ENCODE measurements at places on chromosomes 2 and 18.

DNA sequence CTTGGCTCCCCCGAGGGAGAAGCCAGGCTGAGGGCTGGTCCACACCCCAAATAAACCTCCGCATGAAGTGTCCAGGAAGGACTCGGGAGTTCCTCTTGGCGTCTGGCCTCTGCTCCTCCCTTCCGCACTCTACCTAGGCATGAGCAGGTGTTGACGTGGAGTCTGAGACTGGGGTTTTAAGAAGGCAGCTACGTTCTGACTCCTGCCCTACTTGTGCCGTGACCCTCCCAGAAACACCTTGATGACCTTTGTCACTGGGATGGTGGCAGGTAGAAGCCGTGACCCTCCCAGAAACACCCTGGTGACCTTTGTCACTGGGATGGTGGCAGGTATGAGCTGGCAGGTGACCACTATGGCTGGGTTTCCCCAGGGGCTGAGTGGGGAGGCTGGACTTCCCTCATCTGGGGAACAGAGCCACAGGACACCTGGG is 54.8 kb downstream of the HS6ST1 start:
- DNase-seq, result no peak

- DNase-seq, result peak; percentile 2
Measured at GRCh38 chr2:216109962-216110614, 940 bp downstream of the XRCC5 start.

DNA sequence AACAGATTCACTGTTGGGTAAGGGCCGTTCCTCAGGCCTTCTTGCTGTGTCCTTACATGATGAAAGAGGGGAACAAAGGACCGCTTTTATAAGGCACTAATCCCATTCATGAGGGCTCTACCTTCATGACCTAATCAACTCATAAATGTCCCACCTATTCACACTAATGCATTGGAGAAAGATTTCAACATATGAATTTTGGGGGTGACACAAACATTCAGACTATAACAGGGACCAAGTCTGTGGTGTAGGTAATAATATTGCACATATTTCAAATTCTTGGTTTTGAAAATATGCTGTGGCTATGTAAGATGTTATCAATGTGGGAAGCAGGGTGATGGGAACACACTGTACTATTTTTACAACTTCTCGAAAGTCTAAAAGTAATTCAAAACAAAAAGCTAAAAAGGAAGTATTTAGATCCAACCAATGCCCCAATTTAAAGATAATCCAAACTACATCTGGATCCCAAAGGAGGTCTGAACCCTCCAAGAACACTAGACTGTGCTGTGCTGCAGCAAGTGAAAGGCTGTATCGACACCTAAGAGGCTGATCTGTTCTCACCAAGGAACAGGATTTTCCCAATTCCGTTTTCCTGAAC is 82.4 kb upstream of the TGIF1 start:
- DNase-seq, result no peak

GRCh38 chr2:235037604-235038166 is 85.9 kb downstream of the SH3BP4 start:
- no peak for DNase-seq

- no peak for DNase-seq
Measured at GRCh38 chr2:183029219-183029618, 9.0 kb downstream of the NCKAP1 start.

GRCh38 chr2:162199913-162200312 is 43.3 kb downstream of the FAP start:
- DNase-seq, result no peak

GRCh38 chr2:153543635-153544071 is 65.1 kb upstream of the RPRM start:
- DNase-seq, result no peak

DNA sequence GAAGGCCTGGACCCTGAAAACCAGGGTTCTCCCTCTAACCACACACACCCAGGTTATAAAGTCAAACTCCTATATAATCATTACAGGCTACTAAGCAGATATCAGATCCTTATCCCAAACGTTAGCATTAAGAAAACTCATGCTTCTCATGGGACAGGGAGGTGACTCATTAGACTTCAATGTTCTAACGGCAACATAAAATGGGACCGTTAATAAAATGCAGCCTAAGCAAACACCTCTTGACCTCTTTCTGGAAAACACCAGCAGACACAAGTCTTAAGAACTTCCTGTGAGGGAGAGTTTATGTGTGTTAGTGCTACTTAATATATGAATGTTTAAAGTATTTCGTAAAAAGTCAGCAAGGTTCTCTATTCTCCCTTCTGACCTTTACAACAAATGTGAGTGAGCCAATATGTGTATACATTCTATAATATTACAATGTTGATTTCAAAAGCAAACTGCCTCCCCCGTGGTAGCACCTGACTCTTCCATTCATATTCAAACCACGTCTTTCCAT is 31.7 kb downstream of the LPIN2 start:
- peak; percentile 75 for DNase-seq

GRCh38 chr2:162113088-162113775 is 38.8 kb downstream of the GCG start:
- no peak for DNase-seq

DNA sequence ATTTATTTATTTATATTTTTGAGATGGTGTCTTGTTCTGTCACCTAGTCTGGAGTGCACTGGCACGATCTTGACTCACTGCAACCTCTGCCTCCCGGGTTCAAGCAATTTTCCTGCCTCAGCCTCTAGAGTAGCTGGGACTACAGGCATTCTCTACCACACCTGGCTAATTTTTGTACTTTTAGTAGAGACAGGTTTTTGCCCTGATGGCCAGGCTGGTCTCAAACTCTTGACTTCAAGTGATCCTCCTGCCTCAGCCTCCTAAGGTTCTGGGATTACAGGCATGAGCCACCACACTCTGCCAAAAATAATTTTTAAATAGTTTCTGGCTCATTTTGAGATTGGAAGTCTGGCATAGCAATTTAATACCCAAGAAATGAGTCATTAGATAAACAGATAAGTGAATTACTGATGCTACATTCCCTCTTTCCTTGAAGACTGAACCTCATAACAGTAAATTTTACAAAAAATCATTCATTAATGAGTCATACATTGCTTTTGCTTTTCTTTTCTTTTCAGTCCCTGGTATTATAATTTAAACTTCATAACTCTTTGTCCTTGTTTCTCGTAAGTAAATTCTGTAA is 881.6 kb upstream of the PIK3C3 start:
- no peak for DNase-seq

DNA sequence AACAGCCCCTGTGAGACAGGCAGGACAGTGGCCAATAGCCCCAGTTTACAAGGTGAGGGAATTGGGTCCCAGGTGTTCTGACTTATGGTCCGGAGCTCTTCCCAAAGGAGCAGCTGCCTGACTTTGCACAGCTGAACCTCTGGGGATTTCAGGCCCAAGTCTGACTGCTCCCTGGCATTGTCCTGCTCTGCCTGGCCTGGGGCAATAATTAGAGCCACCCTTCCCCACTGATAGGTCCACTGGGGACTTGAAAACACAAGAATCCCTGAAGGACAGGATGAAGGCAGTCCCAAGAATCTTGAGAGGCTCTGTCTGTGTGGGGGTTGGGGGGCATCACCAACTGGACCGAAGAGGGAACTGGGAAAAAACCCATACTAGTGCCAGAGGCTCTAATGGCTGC is 3.7 kb upstream of the FEV start:
- DNase-seq, result no peak

DNA sequence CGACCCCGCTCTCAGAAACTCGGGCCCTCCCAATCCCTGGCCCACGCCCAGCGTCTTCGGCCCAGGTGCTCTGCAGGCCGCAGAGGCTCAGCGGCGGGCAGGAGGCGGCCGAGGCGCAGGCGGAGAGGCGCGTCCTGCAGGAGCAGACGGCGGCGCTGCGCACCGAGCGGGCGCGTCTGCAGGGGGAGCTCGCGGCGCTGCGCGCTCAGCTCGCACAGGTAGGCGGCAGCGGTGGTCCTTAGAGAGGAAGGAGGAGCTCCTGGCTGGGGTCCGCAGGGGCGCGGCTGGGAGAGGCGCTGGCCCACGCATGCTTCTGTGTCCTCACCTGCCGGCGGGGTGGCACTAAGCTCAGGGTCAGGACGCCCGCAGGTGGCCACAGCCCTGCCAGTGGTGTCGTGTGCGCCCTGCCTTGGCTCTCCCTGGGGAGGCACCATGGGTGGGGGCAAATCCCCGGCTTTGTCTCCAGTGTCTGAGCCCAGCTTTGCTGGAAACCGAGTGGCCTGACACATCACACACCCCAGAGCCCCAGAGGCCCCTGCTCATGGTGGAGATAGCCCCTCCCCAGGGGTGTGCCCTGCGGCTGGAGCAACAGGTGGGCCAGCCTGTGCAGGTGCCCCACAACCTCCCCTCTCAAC is 14.9 kb upstream of the SNED1 start:
- DNase-seq, result no peak

- DNase-seq, result no peak
Measured at GRCh38 chr18:36539674-36540231, 242.2 kb downstream of the FHOD3 start.

GRCh38 chr2:14304326-14304725 is 328.2 kb upstream of the LRATD1 start:
- no peak for DNase-seq

- DNase-seq, result no peak
Measured at GRCh38 chr2:186889101-186889879, 40.3 kb upstream of the ZSWIM2 start.

DNA sequence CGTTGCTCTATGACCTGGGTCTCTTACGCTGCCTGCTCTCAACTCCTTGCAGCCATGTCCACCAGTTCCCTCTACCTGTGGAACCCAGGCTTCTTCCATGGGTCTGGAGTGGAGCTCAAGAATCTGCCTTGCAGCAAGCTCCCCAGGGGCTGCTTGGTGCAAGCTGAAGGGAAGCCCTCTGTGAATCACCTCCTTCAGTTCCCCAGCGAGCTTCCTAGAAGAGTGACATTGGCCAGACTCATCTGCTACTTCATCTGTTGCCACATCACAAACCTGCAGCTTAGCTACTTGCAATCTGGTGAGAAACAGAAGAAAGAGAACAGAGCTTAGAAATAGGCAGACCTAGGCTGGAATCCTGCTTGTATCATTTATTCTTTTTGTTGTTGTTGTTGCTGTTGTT is 9.8 kb upstream of the EFR3B start:
- DNase-seq, result peak; percentile 54

- no peak for DNase-seq
Measured at GRCh38 chr2:34980689-34981088, 1374.9 kb upstream of the CRIM1 start.

DNA sequence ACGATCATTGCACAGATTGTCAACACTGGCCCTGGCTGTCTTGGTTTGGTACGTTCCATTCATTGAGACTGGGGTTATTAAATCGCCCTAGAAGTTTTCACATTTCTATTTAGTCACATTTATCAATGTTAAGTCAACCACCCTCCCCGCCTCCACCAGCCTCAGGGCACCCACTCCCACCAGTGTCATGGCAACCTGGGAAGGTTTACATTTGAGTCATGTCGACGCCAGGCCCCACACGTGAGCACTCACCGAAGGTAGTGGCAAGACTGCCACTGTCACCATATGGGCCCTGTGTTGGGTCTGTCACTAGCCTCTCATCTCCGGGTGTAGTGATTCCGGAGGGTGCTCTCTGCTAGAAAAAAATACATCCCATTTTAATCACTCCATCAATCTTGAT is 194.2 kb downstream of the TWIST2 start:
- DNase-seq, result no peak

DNA sequence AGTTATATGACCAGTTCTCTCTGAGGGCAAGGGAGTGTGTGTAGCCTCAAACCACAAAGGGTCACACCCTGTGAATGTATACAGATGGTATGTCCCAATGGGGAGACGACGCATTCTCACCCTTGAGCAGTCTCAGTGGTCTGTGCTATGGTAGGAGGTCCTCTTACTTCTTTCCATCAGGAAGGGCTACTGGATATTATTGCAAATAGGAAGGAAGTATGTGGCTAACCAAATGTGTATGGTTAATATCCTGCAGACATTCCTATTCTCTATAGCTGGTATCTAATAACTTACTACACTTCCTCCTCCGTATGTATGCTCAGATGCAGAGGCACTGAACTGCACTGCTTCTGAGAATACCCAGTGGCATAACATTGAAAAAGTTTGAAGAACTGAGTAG is 306.7 kb upstream of the CCDC68 start:
- DNase-seq, result no peak

GRCh38 chr2:217610401-217610814 is 392.4 kb downstream of the TNS1 start:
- DNase-seq, result no peak

DNA sequence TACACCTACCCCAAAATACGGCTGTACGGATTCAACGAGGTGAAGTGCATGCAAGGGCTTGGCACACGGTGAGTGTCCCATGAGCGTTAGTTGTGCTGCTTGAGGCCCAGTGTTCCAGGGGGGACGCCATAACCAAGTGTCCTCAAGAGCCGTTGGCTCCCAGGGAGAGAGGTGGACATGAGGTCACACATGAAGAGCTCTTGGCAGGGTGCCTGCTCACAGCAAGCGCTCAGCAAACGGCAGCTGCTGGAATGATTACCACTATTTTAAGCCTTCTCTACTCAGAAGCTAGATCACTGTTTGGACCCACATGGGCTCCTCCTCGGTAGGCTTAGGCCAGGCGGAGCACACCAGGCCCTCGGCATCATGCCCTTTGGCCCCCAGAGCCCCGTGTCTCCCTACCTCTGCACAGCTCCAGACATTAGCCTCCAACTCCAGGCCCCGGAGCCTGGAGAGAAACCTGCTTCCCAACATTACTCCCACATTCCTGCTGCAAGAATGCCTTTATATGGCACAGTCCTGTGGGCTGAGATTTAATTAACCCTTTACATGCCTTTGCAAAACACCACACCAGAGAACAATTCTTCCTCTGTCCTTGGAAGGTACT is 68.4 kb upstream of the PPP1CB start:
- DNase-seq, result no peak

GRCh38 chr2:5609201-5609600 is 83.0 kb upstream of the SOX11 start:
- no peak for DNase-seq

GRCh38 chr18:63844254-63844653 is 43.3 kb upstream of the SERPINB2 start:
- no peak for DNase-seq

- no peak for DNase-seq
Measured at GRCh38 chr18:42275949-42276730, 321.1 kb downstream of the PIK3C3 start.

- DNase-seq, result no peak
Measured at GRCh38 chr2:40439473-40439872, 12.4 kb downstream of the SLC8A1 start.

GRCh38 chr2:39664232-39664887 is 1.4 kb upstream of the TMEM178A start:
- no peak for DNase-seq

- no peak for DNase-seq
Measured at GRCh38 chr2:72001937-72002690, 145.5 kb downstream of the CYP26B1 start.

GRCh38 chr2:237600205-237600846 is 9.8 kb upstream of the RAB17 start:
- no peak for DNase-seq

Measured in CD14-positive monocyte (primary cell).